ENCODE measurements at places on chromosomes 13 and 19.

- no peak for DNase-seq
Measured at GRCh38 chr19:10290876-10291553, 1.3 kb downstream of the ICAM5 start.

GRCh38 chr19:19654441-19654840 is 9.0 kb downstream of the ATP13A1 start:
- DNase-seq, result no peak

- peak; percentile 80 for DNase-seq
Measured at GRCh38 chr19:1269478-1270212, 513 bp downstream of the CIRBP start.

DNA sequence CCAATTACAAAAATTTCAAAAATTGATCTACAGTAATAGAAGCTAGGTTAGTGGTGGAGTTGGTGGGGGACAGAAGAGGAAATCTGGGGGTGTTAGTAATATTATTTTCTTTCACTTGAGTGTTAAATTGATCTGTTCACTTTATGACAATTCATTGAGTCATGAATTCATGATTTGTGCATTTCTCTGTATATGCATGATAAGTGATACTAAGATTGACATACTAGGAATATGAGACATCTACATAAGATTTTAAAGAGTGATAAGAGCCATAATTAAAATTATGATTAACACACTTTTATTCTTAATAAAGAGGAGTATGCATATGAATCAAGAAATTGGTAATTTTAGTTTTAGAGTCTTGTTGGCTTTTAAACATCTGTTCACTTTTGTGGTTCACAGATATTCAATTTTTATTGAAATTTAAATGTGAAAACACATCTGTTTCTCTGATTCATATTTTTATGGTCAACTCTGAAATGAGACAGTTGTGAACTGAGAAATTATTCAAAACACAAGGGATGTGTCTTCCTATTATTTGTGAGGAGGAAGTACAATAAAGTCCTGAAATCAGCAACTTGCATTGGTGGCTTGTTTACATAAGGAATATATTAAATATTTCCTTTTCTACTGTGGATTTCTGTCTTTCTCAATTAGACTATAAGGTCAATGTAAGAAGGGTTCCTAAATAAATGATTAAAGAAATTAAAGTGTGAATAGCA is 196.5 kb downstream of the ITGBL1 start:
- DNase-seq, result no peak

- DNase-seq, result no peak
Measured at GRCh38 chr19:3194106-3195087, 8.7 kb downstream of the NCLN start.

Measured in activated CD8-positive, alpha-beta memory T cell treated with anti-CD3 and anti-CD28 coated beads for 1 hour (primary cell).